Occipital lobe (tissue), 3 donors: ENCODE measurements at places on chromosomes 1 and 21. TPM values are rescaled to one million over a fixed set of nuclear protein-coding genes. Genes with fewer than 3 reads are reported as not detected.

Gene IFI16
- 23.4 TPM for total RNA-seq

Gene GPR25
- total RNA-seq: not detected

Gene FAM131C
- 1.7 TPM for total RNA-seq

Gene CYP4B1
- total RNA-seq: not detected
